ENCODE measurements at places on chromosomes 13 and 19. TPM values are rescaled to one million over a fixed set of nuclear protein-coding genes. Genes with fewer than 3 reads are reported as not detected.

ZNF823 gene
- 3.1 TPM for total RNA-seq

GRCh38 chr19:42155796-42156195 lies 23.6 kb upstream of the POU2F2 start:
- no peak for DNase-seq

DNA sequence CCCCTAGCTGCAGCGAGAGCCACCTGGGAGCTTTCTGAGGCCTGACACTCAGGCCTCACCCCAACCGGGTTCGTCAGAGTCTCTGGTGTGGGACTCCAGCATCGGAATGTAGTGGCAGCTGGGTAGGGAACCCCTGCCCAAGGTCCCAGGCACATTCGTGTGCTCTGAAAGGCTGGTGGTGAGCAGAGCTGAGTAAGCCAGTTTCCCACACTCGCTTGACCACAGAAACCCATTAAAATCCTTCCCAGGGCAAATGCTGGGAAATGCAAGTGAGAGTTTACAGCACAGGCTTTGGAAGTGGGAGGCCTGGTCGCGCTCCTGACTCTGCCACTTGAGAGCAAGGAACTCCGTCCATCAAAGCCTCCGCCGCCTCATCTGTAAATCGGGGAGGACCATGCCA lies 4.2 kb downstream of the TRAPPC6A start:
- DNase-seq, result no peak

DNA sequence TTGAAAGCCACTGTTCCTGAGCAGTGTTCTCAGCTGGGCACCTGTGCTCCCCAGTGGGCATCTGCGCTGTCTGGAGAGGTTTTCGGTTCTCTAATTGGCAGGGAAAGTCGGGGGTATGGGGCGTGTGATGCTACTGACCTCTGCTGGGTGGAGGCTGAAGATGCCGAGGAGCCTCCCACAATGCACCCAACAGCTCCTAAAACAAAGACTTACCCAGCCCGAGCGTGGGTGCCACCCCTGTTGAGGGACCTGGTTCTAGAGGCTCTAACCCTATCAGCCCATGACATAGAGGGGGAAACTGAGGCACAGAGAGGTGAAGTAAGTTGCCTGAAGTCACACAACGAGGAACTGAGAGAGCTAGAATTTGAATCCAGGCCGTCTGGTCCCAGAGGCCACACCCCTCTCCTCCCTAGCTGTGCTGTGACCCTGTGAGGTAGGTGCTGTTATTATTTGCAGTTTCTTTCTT lies 2.3 kb downstream of the SPACA4 start:
- DNase-seq, result no peak

GRCh38 chr13:96762876-96763275 lies 231.4 kb downstream of the OXGR1 start:
- no peak for DNase-seq

- DNase-seq, result no peak
These were observed 14.7 kb upstream of the POSTN start for GRCh38 chr13:37613236-37613635.

- DNase-seq, result no peak
These were observed 325.4 kb downstream of the DLEU7 start for GRCh38 chr13:50518131-50518530.

DNA sequence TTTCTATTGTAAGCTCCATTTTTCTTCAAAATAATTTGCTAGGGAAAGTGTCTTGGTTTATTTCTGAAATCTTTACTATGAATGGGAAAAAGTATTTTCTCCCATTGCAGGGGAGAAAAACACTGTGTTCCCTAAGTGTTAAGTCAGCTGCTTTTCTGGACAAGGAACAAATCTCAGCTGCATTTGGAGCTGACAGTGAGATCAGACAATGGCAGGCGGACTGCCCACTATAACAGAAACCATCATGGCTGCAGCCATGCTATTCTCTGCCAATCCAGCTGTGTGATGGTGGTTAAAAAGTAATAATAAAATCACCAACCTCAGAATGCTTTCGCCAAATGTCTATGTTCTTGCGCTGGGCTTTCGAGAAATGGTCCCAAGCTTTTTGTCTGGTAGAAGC lies 302.7 kb downstream of the DNAJC15 start:
- DNase-seq, result no peak

All from left ventricle myocardium superior (tissue), 1 donor.